ENCODE measurements at places on chromosomes 6 and 20. TPM values are rescaled to one million over a fixed set of nuclear protein-coding genes. Genes with fewer than 3 reads are reported as not detected.

The ANKRD66 gene
- not detected for total RNA-seq

The TNNC2 gene
- not detected for total RNA-seq

The AKAP12 gene
- total RNA-seq = 31.4 TPM

The BPIFB2 gene
- not detected for total RNA-seq

The MCCD1 gene
- total RNA-seq = not detected

The SLC32A1 gene
- not detected for total RNA-seq

The TRIM15 gene
- not detected for total RNA-seq

The MEA1 gene
- total RNA-seq = 200 TPM

The MLIP gene
- not detected for total RNA-seq

The FAM209A gene
- total RNA-seq = not detected

The CFAP61 gene
- 0.07 TPM for total RNA-seq

The RNF217 gene
- total RNA-seq = 12.8 TPM

The NFATC2 gene
- 0.34 TPM for total RNA-seq

The SSTR4 gene
- total RNA-seq = not detected

The FILIP1 gene
- total RNA-seq = not detected

The DEFB118 gene
- total RNA-seq = not detected

The NOX3 gene
- not detected for total RNA-seq

The CST4 gene
- total RNA-seq = 16.1 TPM

Data from Caki2 (cell line).